ENCODE measurements at places on chromosomes 3 and 15.

DNA sequence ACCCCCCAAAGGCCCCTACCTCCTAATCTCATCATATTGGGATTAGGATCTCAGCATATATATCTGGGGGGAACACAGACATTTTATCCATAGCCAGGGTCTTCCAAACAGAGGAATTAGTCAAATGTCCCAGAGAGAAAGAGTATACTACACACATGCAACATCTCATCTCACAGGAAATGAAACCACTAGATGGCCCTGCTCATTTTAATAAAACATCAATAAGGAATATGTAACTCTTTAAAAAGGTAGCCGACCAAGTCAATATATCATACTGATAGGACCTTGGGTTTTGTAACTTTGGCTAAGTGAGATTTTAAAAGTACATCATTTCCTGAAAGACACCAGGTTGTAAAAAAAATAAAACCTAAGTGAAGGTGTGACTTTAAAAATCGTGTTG lies 45.6 kb upstream of the THSD4 start:
- DNase-seq: no peak

DNA sequence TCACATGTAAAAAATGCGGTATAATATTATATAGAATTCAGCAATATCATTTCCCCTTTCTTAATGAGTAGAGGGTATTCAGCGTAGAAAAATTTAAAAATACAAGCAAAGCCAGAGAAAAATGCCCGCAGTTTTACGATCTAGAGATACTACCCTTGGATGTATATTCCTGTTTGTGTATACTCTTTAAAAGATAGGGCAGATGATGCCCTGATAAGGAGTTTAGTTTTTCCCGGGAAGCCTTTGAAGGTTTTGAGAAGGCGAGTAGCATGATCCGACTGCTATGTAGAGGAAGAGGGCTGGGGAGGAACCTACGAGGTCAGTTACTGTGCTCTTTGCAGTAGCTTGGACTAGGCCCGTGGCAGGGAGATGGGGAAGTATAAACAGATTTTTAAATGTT lies 1.2 kb downstream of the YEATS2 start:
- DNase-seq: peak; percentile 23

- no peak for DNase-seq
These were observed 508.6 kb upstream of the SUCLG2 start for GRCh38 chr3:68163062-68163461.

DNA sequence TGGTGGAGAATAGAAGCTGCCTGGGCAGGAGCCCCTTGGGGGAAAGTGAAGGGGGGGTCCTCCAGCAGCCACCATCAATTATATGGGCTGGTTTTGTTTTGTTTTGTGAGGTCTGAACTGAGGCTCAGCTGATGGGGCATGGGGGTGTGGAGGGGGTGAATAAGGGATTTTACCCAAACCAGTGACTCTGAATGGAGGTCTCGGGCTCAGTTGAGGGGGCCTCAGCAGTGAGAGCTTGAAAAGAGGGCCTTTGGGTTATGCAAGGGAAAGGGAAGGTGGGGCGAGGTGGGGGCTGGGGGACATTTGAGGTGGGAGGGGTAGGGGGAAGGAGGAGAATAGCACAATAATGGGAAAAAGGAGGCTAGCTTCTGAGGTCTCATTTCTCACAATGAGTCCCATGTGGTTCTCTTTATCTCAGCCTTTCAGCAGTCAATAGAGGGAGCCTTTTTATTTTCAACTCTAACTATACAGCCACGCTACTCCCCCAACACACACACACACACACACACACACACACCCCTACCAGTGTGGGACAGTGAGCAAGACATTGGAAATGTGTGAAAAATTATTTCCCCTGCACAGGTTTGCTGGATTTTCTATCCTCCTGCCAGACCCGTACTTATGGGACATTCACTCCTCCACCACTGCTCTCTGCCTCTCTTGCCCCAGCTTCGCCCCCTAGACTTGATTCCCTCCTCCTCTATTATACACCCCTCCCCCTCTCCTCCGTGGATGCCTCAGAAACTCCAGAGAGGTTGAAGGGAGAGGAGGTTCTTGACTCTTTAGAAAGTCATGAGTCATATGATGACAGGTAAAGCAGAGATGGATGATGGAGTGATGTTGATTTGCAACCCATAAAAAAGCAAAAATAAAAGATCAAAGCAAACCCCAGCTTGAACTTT lies 96.0 kb downstream of the GTPBP8 start:
- DNase-seq: peak; percentile 73

- DNase-seq: no peak
These were observed 26.3 kb upstream of the TFRC start for GRCh38 chr3:196108075-196108743.

DNA sequence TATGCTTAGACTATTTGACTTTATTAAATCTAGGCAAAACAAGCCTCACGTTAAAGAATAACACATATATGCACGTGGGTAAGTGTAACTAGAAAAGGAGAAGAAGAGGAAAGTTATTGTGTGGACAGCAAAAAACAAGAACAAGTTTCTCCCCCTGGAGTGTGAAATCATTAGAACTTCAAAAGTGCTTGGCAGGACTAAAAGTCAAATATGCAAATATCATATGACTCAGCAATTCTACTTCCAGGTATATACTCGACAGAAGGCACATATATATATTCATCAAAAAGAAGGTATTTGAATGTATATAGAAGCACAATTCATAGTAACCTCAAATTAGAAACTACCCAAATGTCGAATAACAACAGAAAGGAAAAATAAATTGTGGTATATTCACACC lies 68.9 kb upstream of the STXBP5L start:
- DNase-seq: no peak
